ENCODE measurements at places on chromosomes 7 and 10. TPM values are rescaled to one million over a fixed set of nuclear protein-coding genes. Genes with fewer than 3 reads are reported as not detected.

DNA sequence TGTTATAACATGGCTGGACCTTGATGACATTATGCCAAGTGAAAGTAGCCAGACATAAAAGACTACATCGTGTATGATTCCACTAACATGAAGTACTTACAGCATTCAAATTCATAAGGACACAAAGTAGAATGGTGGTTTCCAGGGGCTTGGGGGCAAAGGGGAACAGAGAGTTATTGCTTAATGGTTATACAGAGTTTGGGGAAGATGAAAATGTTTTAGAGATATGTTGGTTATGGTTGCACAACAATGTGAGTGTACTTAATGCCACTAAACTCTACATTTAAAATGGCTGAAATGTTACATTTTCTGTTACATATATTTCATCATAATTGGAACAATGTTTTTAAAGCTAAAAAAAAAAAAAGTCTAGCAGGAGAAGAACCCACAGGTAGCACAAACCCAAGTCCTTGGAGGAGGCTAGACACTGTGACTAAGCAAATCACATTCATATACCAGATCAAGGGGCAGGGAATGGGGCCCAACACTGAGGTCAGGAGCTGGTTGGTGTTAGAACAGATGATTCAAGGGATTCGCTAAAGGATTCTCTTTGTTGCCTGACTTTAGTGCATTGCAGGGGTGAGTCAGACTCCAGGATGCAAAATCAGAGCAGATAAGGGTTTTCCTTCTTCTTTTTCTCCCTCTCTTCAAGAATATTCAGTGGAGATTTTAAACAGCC is 25.1 kb upstream of the AOAH start:
- no peak overlapping the region for H3K27ac ChIP-seq
- H3K27me3 ChIP-seq, result no peaks in the 10 kb centered on the region
- peaks cover 8% of the 10 kb centered on the region for H3K4me1 ChIP-seq
- peak overlapping the region; percentile 38 for H3K4me3 ChIP-seq
- no peaks in the 10 kb centered on the region for H3K36me3 ChIP-seq

DNA sequence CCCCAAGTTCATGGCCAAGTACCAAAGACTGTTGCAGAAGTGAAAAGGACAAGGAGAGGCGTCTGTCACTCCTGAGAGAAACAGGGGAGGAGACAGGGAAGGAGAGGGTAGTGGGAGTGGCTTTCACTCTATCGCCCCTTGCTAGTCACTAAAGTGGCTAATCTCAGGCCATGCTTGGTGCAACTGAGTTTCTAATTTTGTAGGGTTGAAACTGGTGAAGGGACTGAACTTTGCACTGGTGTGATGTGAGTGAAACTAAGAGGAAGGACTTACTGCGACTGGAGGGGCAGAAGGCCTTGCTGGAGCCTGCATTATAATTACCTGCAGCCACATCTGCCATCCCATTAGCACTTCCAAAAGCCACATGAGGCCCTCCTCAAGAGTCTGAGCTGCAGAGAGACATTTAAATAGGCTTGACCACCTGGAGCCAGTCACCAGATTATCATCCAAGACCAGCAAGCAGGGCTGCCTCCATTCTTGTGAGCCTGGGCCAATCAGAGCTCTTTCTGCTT is 107.2 kb upstream of the EEPD1 start:
- H3K27me3 ChIP-seq, result no peaks in the 10 kb centered on the region
- peaks cover 12% of the 10 kb centered on the region for H3K4me1 ChIP-seq
- no peak for DNase-seq

DNA sequence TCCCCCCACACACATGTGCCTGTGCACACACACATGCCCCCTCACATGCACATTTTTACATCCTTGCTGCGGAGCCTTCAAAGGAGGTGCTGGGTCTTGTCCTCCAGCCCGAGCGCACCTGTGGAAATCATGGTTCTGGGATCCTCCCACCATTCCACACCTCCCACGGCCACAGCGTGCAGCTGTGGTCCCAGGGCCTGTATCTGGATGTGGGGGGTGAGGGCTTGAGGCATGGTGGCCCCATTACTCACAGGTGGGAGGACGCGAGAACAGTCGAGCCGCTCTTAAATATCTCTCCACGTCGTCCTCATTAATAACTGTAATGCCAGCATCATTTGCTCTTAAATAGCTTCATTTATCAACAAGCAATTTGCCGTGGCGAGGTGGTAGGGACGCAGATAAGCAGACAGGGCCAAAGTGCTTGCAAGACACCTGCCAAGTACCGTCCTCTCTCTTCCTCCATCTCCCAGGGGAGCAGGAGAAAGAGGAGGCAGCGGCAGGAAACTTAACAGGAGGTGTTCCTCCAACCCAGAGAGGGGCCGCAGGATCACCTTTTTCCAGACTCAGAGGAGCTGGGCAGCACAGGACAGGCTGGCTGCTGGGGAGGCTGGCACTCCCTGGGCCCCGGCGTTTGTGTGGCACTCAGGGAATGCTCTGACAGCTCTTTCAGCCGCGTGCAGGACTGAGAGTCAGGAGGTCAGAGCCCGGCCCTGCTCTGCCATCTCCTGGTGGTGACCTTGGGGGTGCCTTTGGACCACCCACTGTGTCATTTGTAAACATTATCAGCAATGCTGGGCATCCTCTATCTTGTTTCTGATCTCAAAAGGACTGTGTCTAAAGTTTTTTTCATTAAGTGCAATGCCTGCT is 87.4 kb downstream of the CDH23 start:
- no peak overlapping the region for H3K27ac ChIP-seq
- no peaks in the 10 kb centered on the region for H3K27me3 ChIP-seq
- no peaks in the 10 kb centered on the region for H3K36me3 ChIP-seq
- no peaks in the 10 kb centered on the region for H3K4me1 ChIP-seq
- no peak for DNase-seq
- H3K4me3 ChIP-seq, result no peak overlapping the region

NME8 gene
- total RNA-seq, result 0.44 TPM

UTF1 gene
- total RNA-seq, result not detected

MCM10 gene
- 0.50 TPM for total RNA-seq

DNA sequence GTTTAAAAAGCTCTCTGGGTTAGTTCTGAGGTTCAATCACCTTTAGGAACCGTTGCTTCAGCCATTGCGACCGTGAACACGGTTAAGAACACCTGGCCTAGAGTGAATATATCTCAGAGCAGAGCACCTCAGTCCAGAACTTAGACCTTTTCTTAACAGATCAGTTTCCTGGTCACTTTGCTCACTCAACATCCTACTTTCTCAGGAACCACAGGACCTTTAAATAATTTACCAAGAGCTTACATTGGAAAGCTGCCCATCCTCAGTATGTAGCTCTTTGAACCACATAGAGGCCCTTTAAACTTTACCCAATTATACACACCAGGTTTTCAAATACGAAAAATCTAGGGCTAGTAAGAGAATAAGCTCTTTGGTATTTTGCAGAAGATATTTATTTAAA is 153.2 kb downstream of the NRBF2 start:
- no peaks in the 10 kb centered on the region for H3K36me3 ChIP-seq
- H3K4me3 ChIP-seq, result no peak overlapping the region
- peaks cover 6% of the 10 kb centered on the region for H3K4me1 ChIP-seq

DNA sequence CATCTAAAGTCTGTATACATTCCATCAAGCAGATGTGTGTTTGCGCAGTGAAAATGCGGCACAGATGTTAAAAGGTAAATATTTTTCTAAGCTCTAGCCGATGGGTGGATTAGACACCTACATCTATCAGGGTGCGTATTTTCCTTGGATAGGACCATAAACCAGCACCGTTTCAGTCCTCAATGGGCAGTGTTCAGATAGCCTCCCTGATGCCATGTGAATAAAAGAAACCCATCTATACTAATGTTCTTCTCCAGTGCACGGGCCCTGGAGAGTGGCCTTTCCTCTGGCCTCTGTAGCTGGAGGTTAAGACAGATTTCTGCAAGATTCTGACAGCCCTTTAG is 103.5 kb downstream of the PARP12 start:
- H3K36me3 ChIP-seq, result no peaks in the 10 kb centered on the region
- peaks cover 2% of the 10 kb centered on the region for H3K4me1 ChIP-seq
- DNase-seq, result no peak
- H3K27me3 ChIP-seq, result no peaks in the 10 kb centered on the region

DNA sequence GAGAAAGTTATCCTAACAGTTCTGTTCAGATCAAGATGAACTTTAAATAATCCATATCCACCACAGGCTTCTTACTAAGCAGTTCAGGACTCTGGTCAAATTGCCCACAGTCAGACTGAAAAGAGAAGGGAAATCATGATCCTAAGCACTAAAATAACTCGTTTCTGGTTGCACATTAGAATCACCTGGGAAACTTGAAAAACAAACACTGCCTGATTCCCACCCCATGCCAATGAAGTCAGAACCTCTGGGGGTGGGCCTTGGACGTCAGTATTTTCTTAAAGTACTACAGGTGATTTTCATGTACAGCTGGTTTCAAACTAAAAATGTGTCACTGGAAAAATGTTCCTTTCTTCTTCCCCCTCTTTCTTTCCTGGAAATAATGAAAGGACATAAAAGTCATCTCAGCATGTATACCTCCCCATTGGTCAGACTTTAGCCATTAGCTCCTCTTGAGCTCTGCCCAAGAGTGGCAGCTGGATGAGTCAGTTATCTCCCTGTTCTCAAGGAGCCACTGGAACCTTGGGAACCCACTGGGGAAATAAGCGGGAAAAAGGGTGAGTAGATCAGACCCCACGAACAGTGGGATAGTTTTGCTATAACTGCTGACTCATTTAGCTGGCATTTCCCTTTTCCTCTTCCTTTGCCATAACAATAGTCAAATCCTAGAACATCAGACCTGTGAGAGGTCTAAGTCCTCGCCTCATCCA is 75.3 kb upstream of the IL6 start:
- DNase-seq, result no peak
- no peak overlapping the region for H3K4me3 ChIP-seq
- H3K27me3 ChIP-seq, result no peaks in the 10 kb centered on the region
- no peak overlapping the region for H3K27ac ChIP-seq

GRCh38 chr7:131909151-131909768 is 352.8 kb upstream of the PODXL start:
- H3K4me3 ChIP-seq, result no peak overlapping the region
- no peak overlapping the region for H3K27ac ChIP-seq
- no peaks in the 10 kb centered on the region for H3K27me3 ChIP-seq
- no peaks in the 10 kb centered on the region for H3K4me1 ChIP-seq
- peak; percentile 26 for DNase-seq

- no peak overlapping the region for H3K4me3 ChIP-seq
- H3K4me1 ChIP-seq, result no peaks in the 10 kb centered on the region
- H3K27me3 ChIP-seq, result no peaks in the 10 kb centered on the region
- no peak for DNase-seq
- no peak overlapping the region for H3K27ac ChIP-seq
These were observed 29.1 kb downstream of the SPOCK2 start for GRCh38 chr10:72058989-72059842.

GRCh38 chr7:39317107-39317506 is 249.1 kb upstream of the YAE1 start:
- no peak for DNase-seq
- H3K36me3 ChIP-seq, result no peaks in the 10 kb centered on the region
- no peaks in the 10 kb centered on the region for H3K4me1 ChIP-seq
- H3K27me3 ChIP-seq, result peaks cover 3% of the 10 kb centered on the region

PROSER2 gene
- total RNA-seq, result 48.2 TPM

ABLIM1 gene
- total RNA-seq, result 158 TPM

GRCh38 chr10:122915700-122916099 is 5.3 kb downstream of the FAM24A start:
- no peak for DNase-seq
- H3K27me3 ChIP-seq, result no peaks in the 10 kb centered on the region
- no peaks in the 10 kb centered on the region for H3K4me1 ChIP-seq
- H3K27ac ChIP-seq, result no peak overlapping the region

- no peak overlapping the region for H3K4me3 ChIP-seq
- H3K36me3 ChIP-seq, result no peaks in the 10 kb centered on the region
- no peaks in the 10 kb centered on the region for H3K4me1 ChIP-seq
- H3K27me3 ChIP-seq, result no peaks in the 10 kb centered on the region
- H3K27ac ChIP-seq, result no peak overlapping the region
These were observed 207.8 kb downstream of the TAX1BP1 start for GRCh38 chr7:27947586-27948278.

TAS2R5 gene
- 2.5 TPM for total RNA-seq

- DNase-seq, result no peak
- H3K4me3 ChIP-seq, result no peak overlapping the region
- no peaks in the 10 kb centered on the region for H3K4me1 ChIP-seq
- H3K27ac ChIP-seq, result no peak overlapping the region
- H3K36me3 ChIP-seq, result no peaks in the 10 kb centered on the region
These were observed 71.8 kb upstream of the PIK3CG start for GRCh38 chr7:106793015-106793975.

SLC18A2 gene
- 4.6 TPM for total RNA-seq

- no peak overlapping the region for H3K27ac ChIP-seq
- no peaks in the 10 kb centered on the region for H3K27me3 ChIP-seq
- DNase-seq, result no peak
- H3K36me3 ChIP-seq, result no peaks in the 10 kb centered on the region
- H3K4me1 ChIP-seq, result no peaks in the 10 kb centered on the region
These were observed 123.6 kb upstream of the CHST15 start for GRCh38 chr10:124217031-124217430.

DNA sequence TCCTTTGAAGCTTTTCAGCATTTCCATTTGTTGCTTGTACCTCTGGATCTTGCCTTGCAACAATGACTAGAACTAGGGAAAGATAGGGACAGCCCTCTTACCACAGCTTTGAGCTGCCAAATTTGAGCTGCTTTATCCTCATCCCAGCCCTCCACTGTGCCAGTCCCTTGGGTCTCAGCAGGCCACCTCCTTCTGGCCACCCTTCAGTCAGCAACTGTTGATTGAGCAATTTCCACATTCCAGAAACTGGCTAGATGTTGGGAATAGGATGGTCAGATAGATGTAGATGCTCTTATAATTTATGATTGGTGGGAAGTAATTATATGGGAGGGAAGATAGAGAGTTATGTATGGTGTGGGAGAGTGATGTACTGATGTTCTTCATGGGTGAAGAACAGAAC is 100.1 kb downstream of the ST7 start:
- no peaks in the 10 kb centered on the region for H3K4me1 ChIP-seq
- H3K27ac ChIP-seq, result no peak overlapping the region
- H3K27me3 ChIP-seq, result no peaks in the 10 kb centered on the region
- DNase-seq, result no peak

NEUROG3 gene
- total RNA-seq, result not detected

TRIM8 gene
- total RNA-seq, result 198 TPM

DNA sequence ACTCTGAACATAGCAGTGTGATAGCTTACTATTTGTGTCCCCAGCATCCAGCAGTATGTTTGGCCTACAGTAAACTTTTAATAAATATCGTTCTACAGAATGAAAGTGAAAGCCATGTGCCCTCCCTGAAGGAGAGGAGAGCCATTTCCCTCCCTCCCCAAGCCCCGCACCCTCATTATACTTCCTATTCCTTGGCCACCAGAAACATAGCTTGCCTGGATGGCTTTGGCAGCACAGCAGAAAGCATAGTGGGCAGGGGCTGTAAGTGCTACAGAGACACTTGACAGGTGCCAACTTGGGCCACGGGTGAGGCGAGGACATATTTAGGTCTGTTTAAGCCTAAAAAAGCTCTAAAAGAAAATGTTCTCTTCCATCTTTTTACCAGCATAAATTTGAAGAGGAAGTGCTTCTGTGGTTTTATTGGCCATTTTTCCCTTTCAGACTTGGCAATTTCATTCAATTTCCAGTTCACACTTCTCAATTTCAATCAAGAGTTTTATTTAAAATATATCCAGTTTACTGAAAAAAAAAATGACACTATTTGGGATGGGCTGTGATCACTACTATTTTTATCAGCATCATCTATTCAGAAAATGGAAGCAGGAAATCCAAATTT is 12.7 kb downstream of the HHEX start:
- H3K27ac ChIP-seq, result no peak overlapping the region
- peaks cover 13% of the 10 kb centered on the region for H3K27me3 ChIP-seq
- no peaks in the 10 kb centered on the region for H3K36me3 ChIP-seq
- H3K4me3 ChIP-seq, result no peak overlapping the region
- peaks cover 5% of the 10 kb centered on the region for H3K4me1 ChIP-seq
- DNase-seq, result no peak

GRCh38 chr7:69691327-69691726 is 93.1 kb downstream of the AUTS2 start:
- no peak overlapping the region for H3K27ac ChIP-seq
- H3K36me3 ChIP-seq, result no peaks in the 10 kb centered on the region
- no peaks in the 10 kb centered on the region for H3K4me1 ChIP-seq
